ENCODE measurements at places on chromosomes 5 and 9.

GRCh38 chr5:63175850-63176249, 597.2 kb downstream of the LRRC70 start:
- no peak for DNase-seq

DNA sequence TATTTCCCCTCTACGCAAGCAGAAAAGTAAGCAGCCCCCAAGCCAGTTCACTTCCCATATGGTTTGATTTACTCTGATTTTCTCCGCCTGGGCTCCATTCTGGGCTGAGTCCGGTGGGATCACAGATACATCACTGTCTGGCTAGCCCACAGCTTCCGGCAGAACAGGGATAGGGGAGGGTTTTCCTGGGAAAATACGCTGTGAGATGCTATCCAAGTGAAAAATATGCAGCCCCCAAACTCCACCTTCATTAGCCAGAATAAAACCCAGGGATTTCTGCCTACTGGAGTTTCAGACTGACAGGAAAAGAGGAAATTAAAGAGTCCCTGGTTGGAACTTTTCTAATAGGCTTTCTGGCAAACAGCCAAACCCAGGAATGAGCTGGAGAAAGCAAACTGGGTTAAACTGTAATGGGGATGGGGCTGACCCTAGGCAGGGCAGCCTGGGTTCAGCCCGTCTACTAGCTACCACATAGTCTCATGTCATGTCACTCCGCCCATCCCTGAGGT, 16.9 kb upstream of the NIPAL4 start:
- DNase-seq = no peak

GRCh38 chr5:55306641-55307382, 682 bp downstream of the DHX29 start:
- peak; percentile 31 for DNase-seq

- no peak for DNase-seq
These were observed 77.8 kb downstream of the C9orf153 start for GRCh38 chr9:86181379-86182315.

- DNase-seq = no peak
These were observed 2.6 kb upstream of the SQSTM1 start for GRCh38 chr5:179817890-179818745.

DNA sequence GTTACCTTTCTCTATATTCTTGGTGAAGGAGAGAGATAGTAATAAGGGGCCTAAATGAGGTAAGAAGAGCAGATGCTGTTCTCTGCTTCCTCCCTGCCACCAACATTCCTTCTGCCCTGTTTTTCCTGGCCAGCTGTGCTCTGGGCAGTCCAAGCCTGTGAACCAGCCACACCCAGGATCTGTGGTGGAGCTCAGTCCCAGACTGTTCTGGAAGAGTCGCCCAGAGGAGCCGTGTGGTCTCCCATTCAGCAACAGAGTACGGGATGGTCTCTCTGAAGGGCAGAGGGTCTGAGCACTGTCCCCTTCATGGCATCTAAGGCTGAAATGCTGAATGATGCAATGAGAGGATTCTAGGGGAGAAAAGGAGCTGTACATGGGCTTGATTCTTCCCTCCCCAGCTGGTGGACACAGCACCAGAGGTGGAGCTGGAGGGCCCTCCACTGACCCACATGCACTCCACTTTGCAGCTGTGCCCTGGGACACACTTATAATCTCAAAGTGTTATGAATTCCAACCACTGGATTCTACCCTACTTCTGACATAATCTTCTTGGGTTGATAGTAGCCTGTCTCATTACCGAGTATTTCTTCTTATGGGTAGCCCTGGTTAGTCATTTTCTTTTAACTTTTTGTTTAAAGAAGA, 70.8 kb upstream of the RPS23 start:
- DNase-seq = no peak

DNA sequence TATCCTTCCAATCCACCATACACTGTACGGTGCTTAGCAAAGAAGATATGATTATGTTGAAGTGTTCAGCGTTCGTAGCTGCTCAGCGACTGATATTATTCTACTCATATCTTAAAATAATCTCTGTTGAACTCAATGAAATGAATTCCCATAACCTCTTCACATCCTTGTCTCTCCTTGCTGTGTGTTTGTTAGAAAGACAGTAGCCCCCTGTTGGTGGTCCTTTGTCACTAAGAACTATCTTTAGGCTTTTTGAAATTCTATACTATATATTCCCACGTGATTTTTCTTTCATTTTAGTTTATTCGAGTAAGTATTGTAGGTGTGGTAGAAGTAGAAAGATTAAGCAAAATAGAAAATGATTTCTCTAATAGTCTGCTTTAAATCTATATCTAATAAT, 762.8 kb upstream of the WWC1 start:
- no peak for DNase-seq

- no peak for DNase-seq
These were observed 100.1 kb upstream of the LRRTM2 start for GRCh38 chr5:138975098-138975847.
